ENCODE measurements at places on chromosomes 3 and 15. TPM values are rescaled to one million over a fixed set of nuclear protein-coding genes. Genes with fewer than 3 reads are reported as not detected.

GRCh38 chr3:127671523-127672428, 976 bp upstream of the ABTB1 start:
- peak overlapping the region; percentile 86 for H3K27ac ChIP-seq
- peaks cover 31% of the 10 kb centered on the region for H3K4me1 ChIP-seq
- H3K27me3 ChIP-seq: no peaks in the 10 kb centered on the region
- DNase-seq: no peak

- H3K4me1 ChIP-seq: no peaks in the 10 kb centered on the region
- no peak overlapping the region for H3K4me3 ChIP-seq
- H3K27ac ChIP-seq: no peak overlapping the region
- no peaks in the 10 kb centered on the region for H3K36me3 ChIP-seq
These were observed 11.4 kb downstream of the CHL1 start for GRCh38 chr3:207973-208372.

DNA sequence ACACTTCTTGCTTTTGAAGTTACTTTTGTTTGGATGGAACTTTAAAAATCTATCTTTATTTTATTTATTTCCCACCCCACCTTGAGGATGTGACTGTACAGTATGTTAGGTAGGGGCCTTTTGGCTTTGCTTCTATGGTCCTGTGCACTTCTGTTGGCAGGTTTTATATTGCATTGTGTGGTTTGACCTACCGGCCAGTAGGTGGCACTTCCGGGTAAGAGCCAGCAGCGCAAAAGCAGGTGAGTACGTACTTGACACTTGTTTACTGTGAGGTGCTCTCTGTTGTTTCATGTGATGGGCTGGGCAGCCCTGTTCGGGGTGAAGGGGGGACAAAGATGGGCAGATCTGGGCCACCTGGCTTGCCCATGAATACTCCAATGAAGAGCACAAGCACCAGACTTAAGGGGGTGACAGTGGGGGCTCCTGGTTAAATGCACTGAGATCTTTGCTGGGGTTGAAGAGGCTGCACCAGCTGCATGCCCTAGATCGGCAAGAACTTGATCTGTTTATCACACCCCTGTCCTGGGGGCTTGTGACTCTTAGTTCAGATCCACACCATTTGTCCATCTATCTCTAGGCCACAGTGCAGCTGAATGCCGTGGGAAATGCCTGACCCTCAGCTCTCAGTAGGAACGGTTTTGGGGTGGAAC, 131.6 kb downstream of the NLGN1 start:
- H3K36me3 ChIP-seq: no peaks in the 10 kb centered on the region
- H3K27ac ChIP-seq: no peak overlapping the region
- H3K27me3 ChIP-seq: no peaks in the 10 kb centered on the region
- H3K4me3 ChIP-seq: no peak overlapping the region
- no peak for DNase-seq

- H3K4me3 ChIP-seq: no peak within 1 kb of the TSS
- no peaks in the 10 kb centered on the region for H3K27me3 ChIP-seq
- H3K27ac ChIP-seq: no peak within 1 kb of the TSS
- DNase-seq: no peak
- no peaks in the 10 kb centered on the region for H3K36me3 ChIP-seq
These were observed at the start of gene SI for GRCh38 chr3:165078293-165078692. Gene SI, minus strand, starts transcription at chr3:165078496. Its CDS starts 2,484 bp downstream, at chr3:165076012.

DNA sequence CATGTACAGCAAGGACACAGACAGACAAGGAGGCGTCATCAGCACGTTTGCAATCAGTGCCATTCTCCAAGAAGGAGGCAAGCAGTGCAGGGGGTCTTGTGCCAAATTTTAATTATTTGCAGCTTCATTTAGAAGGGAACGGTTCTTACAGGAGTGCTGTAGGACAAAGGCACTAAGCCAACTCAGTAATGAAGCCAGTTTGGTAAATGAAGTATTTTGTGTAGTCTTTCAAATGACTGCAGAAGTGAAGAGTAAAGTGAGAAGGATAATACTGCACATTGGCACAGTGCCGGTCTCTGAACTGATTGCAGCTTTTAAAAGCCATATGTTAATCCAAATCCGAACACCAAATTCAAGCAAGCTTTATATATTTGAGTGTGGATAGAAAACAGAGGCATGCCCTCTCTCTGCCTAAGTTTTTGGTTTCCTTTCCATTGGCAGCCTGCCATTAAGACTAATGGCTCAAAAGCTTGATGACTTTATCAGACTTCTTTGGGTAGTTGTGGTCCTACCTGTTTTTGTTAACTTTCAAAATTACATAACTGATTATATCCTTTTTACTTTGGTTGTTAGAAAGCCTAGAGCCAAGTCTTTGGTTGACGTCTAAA, 101.3 kb downstream of the SENP2 start:
- no peaks in the 10 kb centered on the region for H3K4me1 ChIP-seq
- H3K27me3 ChIP-seq: no peaks in the 10 kb centered on the region
- no peak overlapping the region for H3K4me3 ChIP-seq
- H3K36me3 ChIP-seq: no peaks in the 10 kb centered on the region
- H3K27ac ChIP-seq: no peak overlapping the region

DNA sequence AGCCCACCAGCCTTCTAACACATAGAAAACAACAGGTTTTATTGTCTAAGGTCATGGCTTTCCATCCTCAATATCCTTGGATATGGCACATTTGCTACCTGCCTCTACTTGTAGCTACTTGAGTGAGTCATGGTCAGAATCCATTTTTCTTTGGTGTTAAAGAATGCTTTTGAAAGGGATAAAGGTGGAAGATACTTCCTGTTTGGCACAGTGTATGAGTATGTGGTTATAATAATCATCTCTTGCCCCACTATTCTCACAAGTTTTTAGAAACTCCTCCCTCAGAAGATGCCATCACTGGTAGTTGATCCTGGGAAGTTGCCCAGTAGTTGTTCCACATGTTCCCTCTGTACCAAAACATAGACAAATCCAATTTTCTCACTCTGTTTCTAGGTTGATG, 508.6 kb upstream of the IL12A start:
- no peaks in the 10 kb centered on the region for H3K27me3 ChIP-seq
- no peak for DNase-seq
- H3K4me3 ChIP-seq: no peak overlapping the region
- H3K27ac ChIP-seq: no peak overlapping the region
- H3K4me1 ChIP-seq: no peaks in the 10 kb centered on the region
- H3K36me3 ChIP-seq: no peaks in the 10 kb centered on the region

- H3K36me3 ChIP-seq: no peaks in the 10 kb centered on the region
- no peaks in the 10 kb centered on the region for H3K4me1 ChIP-seq
- H3K4me3 ChIP-seq: no peak overlapping the region
- H3K27ac ChIP-seq: no peak overlapping the region
These were observed 170.6 kb upstream of the TSC22D2 start for GRCh38 chr3:150237490-150237889.

DNA sequence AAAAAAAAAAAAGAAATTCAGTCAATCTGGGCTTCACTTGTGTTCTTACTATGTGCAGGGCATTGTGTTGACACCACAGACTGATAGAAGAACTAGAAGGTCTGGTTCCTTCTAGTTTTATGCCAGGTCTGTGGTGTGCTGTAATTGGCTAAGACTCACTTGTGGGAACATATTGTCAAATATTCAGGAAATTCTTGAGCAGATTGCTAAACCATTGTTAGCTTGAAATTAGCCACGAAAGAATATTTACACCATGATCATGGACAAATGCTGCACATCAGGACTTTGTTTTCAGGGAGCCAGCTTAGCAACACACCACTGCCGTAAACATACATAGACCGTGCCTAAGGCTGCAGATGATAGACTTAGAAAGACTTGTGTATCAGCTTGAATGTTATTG, 74.6 kb downstream of the GTPBP8 start:
- H3K36me3 ChIP-seq: no peaks in the 10 kb centered on the region
- no peaks in the 10 kb centered on the region for H3K27me3 ChIP-seq
- no peak overlapping the region for H3K27ac ChIP-seq

DNA sequence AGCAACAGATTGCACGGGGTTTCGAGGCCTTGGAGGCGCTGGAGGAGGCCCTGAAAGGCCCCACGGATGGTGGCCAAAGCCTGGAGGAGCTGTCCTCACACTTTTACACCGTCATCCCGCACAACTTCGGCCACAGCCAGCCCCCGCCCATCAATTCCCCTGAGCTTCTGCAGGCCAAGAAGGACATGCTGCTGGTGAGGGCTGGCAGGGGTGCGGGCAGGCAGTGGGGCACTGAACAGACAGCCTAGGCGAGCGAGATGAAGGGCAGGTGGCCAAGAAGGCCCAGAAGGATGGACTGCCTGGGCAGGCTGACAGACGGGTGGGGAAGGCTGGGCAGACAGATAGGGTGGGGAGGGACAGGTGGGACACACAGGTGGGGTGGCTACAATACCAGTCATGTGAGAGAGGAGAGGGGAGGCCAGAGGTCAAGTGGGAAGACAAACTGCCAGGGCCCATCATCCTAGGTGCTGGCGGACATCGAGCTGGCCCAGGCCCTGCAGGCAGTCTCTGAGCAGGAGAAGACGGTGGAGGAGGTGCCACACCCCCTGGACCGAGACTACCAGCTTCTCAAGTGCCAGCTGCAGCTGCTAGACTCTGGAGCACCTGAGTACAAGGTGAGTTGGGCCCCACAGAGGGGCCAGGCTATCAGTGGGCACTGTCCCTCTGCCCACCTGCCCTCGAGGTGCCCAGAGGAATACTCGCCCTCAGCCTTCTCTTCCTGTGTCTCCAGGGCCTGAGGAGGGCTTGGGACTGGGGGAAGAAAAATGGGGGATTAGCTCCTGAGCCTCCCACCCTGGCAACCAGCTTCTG, 3.1 kb downstream of the PARP3 start:
- no peak for DNase-seq
- H3K36me3 ChIP-seq: no peaks in the 10 kb centered on the region
- H3K27ac ChIP-seq: no peak overlapping the region
- H3K4me3 ChIP-seq: no peak overlapping the region

LYZL4 gene
- polyA plus RNA-seq: not detected

- no peaks in the 10 kb centered on the region for H3K36me3 ChIP-seq
- H3K4me3 ChIP-seq: no peak overlapping the region
These were observed 3.3 kb downstream of the CALML4 start for GRCh38 chr15:68201879-68202261.

KBTBD13 gene
- not detected for polyA plus RNA-seq

- peak overlapping the region; percentile 18 for H3K27ac ChIP-seq
- no peak overlapping the region for H3K4me3 ChIP-seq
- peaks cover 22% of the 10 kb centered on the region for H3K36me3 ChIP-seq
- peaks cover 20% of the 10 kb centered on the region for H3K4me1 ChIP-seq
These were observed 40.3 kb upstream of the ICE2 start for GRCh38 chr15:60519218-60519617.

DNA sequence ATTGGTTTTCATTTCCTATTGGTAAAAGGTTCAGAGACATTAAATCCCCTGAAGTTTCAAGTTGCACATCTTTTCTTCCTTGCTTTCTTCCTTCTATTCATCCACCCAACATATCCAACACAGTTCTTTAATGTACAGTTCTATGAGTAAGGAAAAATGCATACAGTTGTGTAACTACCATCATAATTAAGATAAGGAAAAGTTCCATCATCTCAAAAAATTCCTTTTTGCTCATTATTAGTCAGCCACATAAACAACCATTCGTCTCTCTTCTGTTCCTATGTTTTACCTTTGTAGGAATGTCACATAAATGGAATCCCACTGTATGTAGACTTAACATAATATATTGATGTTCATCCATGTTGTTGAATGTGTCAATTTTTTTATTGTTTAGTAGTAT, 211.1 kb upstream of the ADAMTS9 start:
- no peak overlapping the region for H3K4me3 ChIP-seq
- H3K27me3 ChIP-seq: no peaks in the 10 kb centered on the region
- no peaks in the 10 kb centered on the region for H3K4me1 ChIP-seq

- no peaks in the 10 kb centered on the region for H3K27me3 ChIP-seq
- DNase-seq: peak; percentile 38
- H3K36me3 ChIP-seq: no peaks in the 10 kb centered on the region
- H3K27ac ChIP-seq: no peak overlapping the region
These were observed 25.1 kb upstream of the HERC1 start for GRCh38 chr15:63858881-63859280.

DNA sequence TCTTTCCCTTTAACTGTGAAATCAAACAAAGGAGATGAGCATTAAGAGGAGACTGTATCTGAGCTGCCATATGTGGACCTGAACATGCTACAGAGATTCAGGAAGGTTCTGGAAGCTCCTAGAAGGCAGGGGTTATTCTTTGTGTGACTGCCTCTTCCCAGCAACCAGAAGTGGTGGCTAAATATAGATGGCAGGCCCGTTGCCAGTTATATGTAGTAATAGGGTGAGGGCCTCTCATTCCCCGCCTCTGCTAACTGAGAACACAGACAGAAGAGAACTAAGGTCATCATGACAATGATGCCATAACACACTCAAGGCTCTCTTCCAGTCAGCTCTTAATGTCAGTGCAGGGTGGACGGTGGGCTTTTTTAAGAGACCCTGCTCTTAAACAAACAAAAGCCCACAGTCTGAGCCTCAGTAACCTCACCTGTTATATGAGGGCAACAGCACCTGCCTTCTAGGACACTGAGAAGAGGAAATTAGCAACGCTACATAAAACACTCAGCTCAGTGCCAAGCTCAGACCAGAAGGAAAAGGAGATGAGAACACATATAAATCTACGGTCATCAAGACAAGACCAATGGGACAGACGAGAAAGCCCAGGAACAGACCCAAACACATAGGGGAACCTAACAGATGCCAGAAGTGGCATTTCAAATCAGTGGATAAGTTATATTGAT, 22.3 kb downstream of the CFAP92 start:
- H3K4me1 ChIP-seq: no peaks in the 10 kb centered on the region
- H3K36me3 ChIP-seq: no peaks in the 10 kb centered on the region
- no peak for DNase-seq
- H3K4me3 ChIP-seq: no peak overlapping the region

DNA sequence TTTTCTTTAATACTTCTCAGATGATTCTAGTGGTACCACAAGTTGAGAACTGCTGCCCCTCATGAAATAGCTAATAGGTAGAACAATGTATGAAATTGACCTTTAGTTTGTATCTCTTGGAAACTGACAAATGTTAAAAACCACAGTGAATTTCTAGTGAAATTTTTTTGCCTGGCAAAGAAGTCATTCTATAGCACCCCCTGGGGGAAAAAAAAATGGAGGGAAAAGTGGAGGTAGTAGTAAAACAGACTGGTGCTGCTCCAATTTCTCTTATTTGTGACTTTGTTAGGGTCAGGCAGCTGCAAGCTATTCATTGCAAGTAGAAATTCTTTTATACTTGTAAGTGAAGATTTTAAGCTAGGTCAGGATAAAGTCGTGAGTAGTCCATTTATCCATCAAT, 605.0 kb downstream of the NLGN1 start:
- no peak overlapping the region for H3K4me3 ChIP-seq
- no peaks in the 10 kb centered on the region for H3K4me1 ChIP-seq
- no peak overlapping the region for H3K27ac ChIP-seq
- no peak for DNase-seq

GRCh38 chr3:129461022-129461421, 21.0 kb downstream of the IFT122 start:
- no peak for DNase-seq
- no peaks in the 10 kb centered on the region for H3K4me1 ChIP-seq
- no peak overlapping the region for H3K27ac ChIP-seq
- no peaks in the 10 kb centered on the region for H3K27me3 ChIP-seq

GRCh38 chr3:8441969-8442559, 59.6 kb upstream of the LMCD1 start:
- no peaks in the 10 kb centered on the region for H3K27me3 ChIP-seq
- no peak for DNase-seq
- H3K36me3 ChIP-seq: no peaks in the 10 kb centered on the region
- peaks cover 4% of the 10 kb centered on the region for H3K4me1 ChIP-seq
- no peak overlapping the region for H3K27ac ChIP-seq
- no peak overlapping the region for H3K4me3 ChIP-seq

GPR87 gene
- not detected for polyA plus RNA-seq

GRCh38 chr3:194381460-194381875, 11.9 kb upstream of the LRRC15 start:
- no peak for DNase-seq
- H3K4me1 ChIP-seq: no peaks in the 10 kb centered on the region
- no peaks in the 10 kb centered on the region for H3K36me3 ChIP-seq
